Chondrocyte (in vitro differentiated cells): ENCODE measurements at places on chromosomes 2 and 18. TPM values are rescaled to one million over a fixed set of nuclear protein-coding genes. Genes with fewer than 3 reads are reported as not detected.

The FHOD3 gene
- total RNA-seq = 8.2 to 9.9 TPM (median 8.9 TPM) in 3 replicates

The MEP1B gene
- not detected in 3 replicates for total RNA-seq

The ZNF516 gene
- total RNA-seq = 26.1 to 31.8 TPM (median 27.7 TPM) in 3 replicates

The CD8B gene
- total RNA-seq = not detected in 3 replicates

The SPHKAP gene
- not detected in 3 replicates for total RNA-seq

The UGT1A5 gene
- not detected in 3 replicates for total RNA-seq

The ACVR1C gene
- total RNA-seq = 0.05 to 0.31 TPM (median 0.17 TPM) in 3 replicates

The RBM44 gene
- total RNA-seq = 0.48 to 0.54 TPM (median 0.50 TPM) in 3 replicates

The WDR33 gene
- total RNA-seq = 33.3 to 45.6 TPM (median 37.2 TPM) in 3 replicates

- DNase-seq = no peak
These were observed 40.8 kb downstream of the AGPS start for GRCh38 chr2:177433402-177433801.

DNA sequence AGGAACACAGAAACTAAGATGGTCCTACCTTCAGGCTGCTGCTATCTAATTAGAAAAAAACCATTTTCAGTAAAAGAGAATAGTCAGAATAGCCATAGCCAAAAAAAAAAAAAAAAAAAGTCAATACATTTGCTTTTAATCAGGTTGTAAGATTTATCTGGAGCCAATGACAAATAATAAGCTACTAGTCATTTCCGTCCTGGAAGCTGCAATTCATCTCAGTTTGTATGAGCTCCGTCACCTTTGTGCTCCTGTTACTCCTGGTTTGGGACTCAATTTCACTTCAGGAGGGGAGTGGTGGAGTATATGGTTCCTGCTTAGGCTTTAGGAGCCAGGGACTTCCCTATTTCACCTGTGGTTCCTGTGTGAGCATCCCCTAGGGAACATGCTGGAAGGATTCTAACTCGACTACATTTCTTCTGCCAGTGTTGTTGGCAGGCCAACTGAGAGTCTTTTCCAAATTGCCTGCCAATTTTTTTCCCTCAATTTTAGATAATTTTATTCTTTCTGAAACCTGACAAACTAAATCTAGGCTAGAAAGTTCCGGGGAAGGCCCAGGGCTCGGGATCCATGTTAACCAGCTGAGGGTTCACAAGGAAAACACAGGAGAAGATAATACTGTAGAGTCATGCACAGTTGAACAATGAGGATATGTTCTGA, 481.8 kb downstream of the DLGAP1 start:
- no peak for DNase-seq

- DNase-seq = no peak
These were observed 197.5 kb upstream of the CHAC2 start for GRCh38 chr2:53569957-53570727.

GRCh38 chr18:30632071-30632698, 410.4 kb downstream of the DSC3 start:
- peak; percentile 41 for DNase-seq

- no peak for DNase-seq
These were observed 429.5 kb downstream of the CCDC85A start for GRCh38 chr2:56613254-56613653.

- no peak for DNase-seq
These were observed 48.4 kb downstream of the HK2 start for GRCh38 chr2:74882299-74882687.

- DNase-seq = no peak
These were observed 63.7 kb upstream of the POU3F3 start for GRCh38 chr2:104790100-104790811.

- no peak for DNase-seq
These were observed 279.8 kb downstream of the ZNF521 start for GRCh38 chr18:25072205-25072604.

GRCh38 chr18:9648431-9649163, 34.2 kb upstream of the PPP4R1 start:
- DNase-seq = no peak

GRCh38 chr18:69858897-69859296, 88.8 kb downstream of the CD226 start:
- DNase-seq = no peak
